ENCODE measurements at places on chromosomes 6 and 20.

- no peak for DNase-seq
These were observed 367.6 kb upstream of the SOX4 start for GRCh38 chr6:21225912-21226311.

GRCh38 chr6:152360034-152360433 is 277.1 kb downstream of the SYNE1 start:
- DNase-seq: no peak

DNA sequence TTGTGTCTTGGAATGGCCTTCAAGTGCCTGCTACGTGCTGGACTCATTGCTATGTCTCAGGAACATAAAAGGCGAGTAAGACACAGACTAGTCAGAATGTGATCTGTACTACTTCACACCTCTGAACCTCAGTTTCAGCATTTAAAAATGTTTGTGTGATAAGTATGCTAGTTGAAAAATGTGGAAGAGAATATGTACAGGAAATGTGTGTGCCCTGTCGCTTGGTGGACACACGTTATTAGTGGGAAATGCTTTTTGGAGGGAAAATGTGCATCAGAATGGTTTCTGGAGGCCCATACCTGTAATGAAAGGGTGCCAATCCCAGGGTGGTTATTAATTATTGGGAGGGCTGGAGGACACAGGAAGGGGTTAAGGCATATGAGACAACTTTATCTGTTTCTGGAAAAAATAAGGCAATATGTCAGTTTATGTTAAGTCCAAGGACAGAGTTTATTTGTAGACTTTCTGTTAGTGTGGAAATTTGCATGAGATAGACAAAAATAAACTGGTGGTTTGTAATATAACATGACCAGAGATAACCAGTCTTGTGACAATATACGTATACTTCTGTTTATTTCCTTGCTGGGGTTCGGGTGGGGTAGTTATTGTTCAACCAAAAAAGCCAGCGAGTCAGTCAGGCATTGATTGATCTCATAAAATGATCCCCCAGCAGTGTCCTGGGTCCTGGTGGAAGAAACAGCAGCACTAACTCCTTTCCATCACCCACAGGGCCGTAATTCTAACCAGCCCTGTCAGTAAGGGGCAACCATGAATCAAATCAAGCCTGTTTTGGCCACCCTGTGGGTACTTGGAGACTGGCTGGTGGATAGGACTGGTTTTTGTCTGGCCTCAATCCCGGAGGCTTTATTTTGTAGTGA is 117.9 kb downstream of the JARID2 start:
- DNase-seq: no peak

DNA sequence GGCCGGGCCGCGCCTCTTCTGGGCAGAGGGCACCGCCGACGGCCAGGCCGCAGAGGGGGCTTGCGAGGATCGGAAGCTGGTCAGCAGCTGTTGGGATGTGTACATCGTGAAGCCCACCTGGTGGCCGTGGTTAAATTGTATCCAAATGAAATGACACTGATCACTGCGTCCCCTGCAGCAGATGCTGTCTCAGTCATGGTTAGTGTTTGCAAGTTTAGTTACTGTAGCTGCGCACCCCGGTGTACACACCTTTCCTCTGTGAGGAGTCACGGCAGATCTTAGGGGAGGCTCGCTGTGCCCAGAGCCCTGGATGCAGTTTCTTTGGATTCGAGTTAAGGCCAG is 653 bp downstream of the NAA20 start:
- no peak for DNase-seq

DNA sequence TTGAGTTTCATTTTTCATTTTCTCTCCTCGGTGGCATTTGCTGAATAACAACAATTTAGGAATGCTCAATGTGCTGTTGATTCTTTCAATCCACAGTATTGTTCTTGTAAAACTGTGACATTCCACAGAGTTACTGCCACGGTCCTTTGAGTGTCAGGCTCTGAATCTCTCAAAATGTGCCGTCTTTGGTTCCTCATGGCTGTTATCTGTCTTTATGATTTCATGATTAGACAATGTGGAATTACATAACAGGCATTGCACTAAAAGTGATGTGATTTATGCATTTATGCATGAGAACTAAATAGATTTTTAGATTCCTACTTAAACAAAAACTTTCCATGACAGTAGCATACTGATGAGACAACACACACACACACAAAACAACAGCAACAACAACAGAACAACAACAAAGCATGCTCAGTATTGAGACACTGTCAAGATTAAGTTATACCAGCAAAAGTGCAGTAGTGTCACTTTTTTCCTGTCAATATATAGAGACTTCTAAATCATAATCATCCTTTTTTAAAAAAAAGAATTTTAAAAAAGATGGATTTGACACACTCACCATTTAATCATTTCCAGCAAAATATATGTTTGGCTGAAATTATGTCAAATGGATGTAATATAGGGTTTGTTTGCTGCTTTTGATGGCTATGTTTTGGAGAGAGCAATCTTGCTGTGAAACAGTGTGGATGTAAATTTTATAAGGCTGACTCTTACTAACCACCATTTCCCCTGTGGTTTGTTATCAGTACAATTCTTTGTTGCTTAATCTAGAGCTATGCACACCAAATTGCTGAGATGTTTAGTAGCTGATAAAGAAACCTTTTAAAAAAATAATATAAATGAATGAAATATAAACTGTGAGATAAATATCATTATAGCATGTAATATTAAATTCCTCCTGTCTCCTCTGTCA is 88.1 kb downstream of the SNAP25 start:
- DNase-seq: no peak

- no peak for DNase-seq
These were observed 18.1 kb upstream of the TRIM27 start for GRCh38 chr6:28941684-28942448.

- no peak for DNase-seq
These were observed 576 bp downstream of the NECAB3 start for GRCh38 chr20:33673410-33674293.

GRCh38 chr6:167647737-167648470 is 178.8 kb upstream of the AFDN start:
- no peak for DNase-seq

Data from T-helper 22 cell (primary cell).